ENCODE measurements at places on chromosomes 4 and X.

GRCh38 chr4:102390438-102390837 is 45.2 kb upstream of the SLC39A8 start:
- peak; percentile 82 for DNase-seq

DNA sequence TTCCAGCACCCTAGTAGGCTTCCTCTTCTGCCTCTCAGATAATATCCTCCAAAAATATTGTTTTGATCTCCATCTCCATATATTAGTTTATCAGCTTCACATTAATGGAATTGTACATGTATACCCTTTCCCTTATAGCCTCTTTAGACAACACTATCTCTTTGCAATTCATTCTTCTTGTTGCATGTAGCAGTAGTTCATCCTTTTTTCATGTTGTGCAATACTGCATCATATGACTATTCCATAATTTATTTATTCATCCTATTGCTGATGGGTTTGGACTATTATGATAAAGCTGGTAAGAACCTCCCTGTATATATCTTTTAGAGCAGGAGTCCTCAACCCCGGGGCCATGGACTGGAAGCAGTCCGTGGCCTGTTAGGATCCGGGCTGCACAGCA is 148.2 kb upstream of the FAT1 start:
- DNase-seq, result no peak

DNA sequence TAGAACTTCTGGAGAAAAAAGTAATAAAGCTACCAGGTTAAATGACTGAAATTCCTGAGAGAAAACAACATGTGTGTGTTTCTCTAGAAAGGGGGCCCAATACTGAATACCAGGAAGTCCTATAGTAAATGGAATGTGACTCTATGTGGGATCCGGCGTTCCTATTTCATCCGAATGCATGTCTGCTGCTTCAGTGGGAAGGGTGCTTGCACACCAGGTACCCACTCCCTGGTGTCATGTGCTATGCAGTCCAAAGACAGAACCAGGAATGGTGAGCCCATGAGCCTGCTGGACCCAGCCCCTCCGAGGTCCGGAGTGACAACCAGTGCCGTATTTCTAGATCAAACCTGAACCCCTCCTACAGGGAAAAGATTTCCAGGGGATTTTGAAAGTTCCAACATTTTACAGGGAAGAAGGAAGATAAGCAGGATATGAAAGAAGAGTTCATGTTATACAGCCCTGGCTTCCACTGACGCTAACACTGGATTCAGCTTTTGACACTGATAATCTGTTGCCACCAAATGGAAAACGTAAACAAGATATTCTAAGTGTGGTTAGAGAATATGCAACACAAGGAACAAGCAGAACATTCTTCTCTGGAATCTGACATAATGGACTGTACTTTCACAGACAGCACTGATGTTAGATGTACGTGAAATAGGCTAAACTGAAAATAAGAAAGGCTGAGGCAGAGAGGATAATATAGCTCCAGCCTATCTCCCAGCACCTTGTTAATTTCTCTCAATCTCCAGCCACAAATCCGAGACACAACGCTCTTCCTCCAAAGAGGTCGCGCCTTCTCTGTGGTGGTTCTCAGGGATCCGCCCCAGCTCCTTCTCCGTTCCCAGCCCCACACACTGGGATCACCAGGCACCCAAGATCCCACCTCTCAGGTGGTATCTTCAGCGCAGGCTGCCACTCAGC is 725 bp upstream of the CXCL1 start:
- DNase-seq, result no peak

GRCh38 chrX:117508021-117508420 is 608.6 kb downstream of the KLHL13 start:
- DNase-seq, result no peak

DNA sequence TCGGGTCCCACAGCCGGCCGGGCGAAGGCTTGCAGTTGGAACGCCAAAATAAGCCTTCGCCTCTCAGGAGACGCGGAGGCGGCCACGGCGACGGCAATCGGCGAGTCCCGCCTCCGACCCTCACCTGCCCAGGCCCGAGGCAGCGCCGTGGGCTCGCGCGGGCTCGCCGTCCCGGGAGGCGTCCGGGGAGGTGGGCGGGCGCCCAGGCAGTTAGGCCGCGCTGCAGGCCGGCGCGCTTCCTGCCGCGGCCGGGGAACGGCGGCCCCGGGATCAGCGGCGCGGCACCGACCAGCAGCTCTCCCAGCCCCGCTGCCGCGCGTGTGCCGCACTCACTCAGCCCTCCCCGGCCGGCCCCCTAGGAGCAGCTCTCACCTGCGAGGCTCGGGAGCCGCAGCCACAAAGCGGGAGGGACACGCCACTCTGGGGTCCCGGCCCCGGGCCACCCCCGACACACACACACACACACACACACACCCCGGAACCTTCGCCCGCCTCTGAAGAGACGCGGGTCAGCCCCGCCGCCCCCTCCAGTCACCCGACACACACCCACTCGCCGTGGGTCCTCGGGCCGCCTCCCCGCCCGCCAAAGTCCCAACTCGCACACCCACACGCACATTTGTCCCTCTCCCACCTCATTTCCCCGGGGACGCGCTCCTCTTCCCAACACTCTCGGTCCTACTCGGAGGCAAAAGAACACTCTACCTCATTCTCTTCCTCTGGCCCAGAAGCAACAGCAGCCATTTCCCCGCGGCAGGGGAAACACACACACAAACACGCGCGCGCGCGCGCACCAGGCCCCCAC is at the start of gene CNOT6L:
TSS of gene CNOT6L (minus strand) at position 767 of the 802 bp plus-strand sequence. CDS start at position 707, 60 bp downstream.
- DNase-seq, result peak; percentile 75

DNA sequence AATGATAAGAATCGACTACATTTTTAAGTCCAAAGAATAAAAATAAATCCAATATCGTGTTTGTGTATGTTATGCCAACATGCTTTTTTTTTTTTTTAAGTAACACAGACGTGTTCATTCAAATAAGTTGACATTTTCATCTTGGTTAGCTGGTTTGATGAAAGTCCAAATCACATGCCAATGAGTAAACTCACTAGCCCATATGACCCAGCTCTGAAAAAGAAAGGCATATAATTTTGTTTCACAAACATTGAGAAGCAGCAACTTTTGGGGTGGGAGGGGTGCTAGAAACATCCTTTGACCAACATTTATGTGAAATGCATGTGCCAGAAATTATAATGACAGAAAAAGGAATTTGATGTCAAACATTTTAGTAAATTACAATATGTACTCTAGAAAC is 61.6 kb upstream of the SPP1 start:
- no peak for DNase-seq

GRCh38 chr4:22730021-22730420 is 37.3 kb downstream of the GBA3 start:
- DNase-seq, result no peak

DNA sequence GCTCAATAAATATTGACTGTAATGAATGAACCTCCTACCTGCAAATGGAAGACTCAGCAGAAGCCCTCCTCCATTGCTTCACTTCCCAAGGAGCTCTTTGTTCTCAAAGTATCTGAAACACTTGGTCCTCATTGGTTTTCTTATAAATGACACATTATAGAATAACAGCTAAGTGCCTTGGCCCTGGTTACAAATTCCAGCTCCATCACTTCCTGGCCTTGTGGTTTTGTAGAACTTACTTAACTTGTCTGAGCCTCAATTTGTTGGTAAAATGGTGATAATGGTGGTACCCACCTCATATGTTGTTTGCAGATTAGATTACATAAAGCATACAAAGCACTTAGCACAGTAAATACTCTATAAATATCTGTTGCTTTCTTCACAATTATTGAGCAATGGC is 25.2 kb upstream of the SMIM20 start:
- DNase-seq, result peak; percentile 46

- DNase-seq, result peak; percentile 23
Measured at GRCh38 chrX:147476008-147476407, 435.7 kb upstream of the FMR1 start.

GRCh38 chr4:65223601-65224000 is 446.7 kb downstream of the EPHA5 start:
- DNase-seq, result no peak

- peak; percentile 68 for DNase-seq
Measured at GRCh38 chr4:78308517-78308916, 243.1 kb upstream of the ANXA3 start.

- DNase-seq, result no peak
Measured at GRCh38 chr4:55071951-55072350, 53.4 kb downstream of the KDR start.

- no peak for DNase-seq
Measured at GRCh38 chr4:112371361-112371760, 74.2 kb downstream of the ALPK1 start.
